ENCODE measurements at places on chromosomes 3 and 15. TPM values are rescaled to one million over a fixed set of nuclear protein-coding genes. Genes with fewer than 3 reads are reported as not detected.

ISLR gene
- not detected for total RNA-seq

TADA3 gene
- 57.0 TPM for total RNA-seq

TM4SF4 gene
- not detected for total RNA-seq

RASA2 gene
- 36.4 TPM for total RNA-seq

PFN2 gene
- 2.7 TPM for total RNA-seq

TRPM1 gene
- not detected for total RNA-seq

DNA sequence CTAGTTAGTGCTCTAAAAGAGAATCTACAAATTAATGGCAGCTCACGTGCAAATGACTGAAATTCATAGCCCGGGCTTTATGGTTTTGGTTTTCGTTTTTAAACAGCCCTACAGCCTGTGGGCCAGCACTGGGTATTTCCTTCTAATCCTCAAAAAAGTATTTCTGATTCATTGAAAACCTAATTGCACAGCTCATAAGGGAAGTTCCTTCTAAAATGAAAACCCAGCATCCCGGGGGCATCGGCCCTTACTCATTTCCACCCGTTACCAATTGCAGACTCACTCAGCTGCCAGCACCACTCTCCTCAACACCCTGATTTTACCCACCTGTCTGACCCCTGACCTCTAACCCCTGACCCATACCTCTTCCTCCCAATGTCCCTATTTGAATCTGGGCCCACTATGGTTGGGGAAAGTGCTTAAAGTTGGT is 59.5 kb upstream of the ZNF148 start:
- no peaks in the 10 kb centered on the region for H3K36me3 ChIP-seq
- H3K27ac ChIP-seq, result no peak overlapping the region
- H3K4me1 ChIP-seq, result no peaks in the 10 kb centered on the region
- no peak for DNase-seq
- no peaks in the 10 kb centered on the region for H3K27me3 ChIP-seq

GRCh38 chr15:29622637-29623036 is 199.6 kb downstream of the TJP1 start:
- H3K27ac ChIP-seq, result no peak overlapping the region
- H3K4me3 ChIP-seq, result no peak overlapping the region
- DNase-seq, result no peak
- H3K36me3 ChIP-seq, result no peaks in the 10 kb centered on the region
- no peaks in the 10 kb centered on the region for H3K27me3 ChIP-seq
- H3K4me1 ChIP-seq, result no peaks in the 10 kb centered on the region

GRCh38 chr3:120177151-120177550 is 82.9 kb upstream of the GSK3B start:
- no peaks in the 10 kb centered on the region for H3K27me3 ChIP-seq
- no peak overlapping the region for H3K27ac ChIP-seq
- H3K36me3 ChIP-seq, result no peaks in the 10 kb centered on the region
- no peak overlapping the region for H3K4me3 ChIP-seq
- H3K4me1 ChIP-seq, result no peaks in the 10 kb centered on the region

DNA sequence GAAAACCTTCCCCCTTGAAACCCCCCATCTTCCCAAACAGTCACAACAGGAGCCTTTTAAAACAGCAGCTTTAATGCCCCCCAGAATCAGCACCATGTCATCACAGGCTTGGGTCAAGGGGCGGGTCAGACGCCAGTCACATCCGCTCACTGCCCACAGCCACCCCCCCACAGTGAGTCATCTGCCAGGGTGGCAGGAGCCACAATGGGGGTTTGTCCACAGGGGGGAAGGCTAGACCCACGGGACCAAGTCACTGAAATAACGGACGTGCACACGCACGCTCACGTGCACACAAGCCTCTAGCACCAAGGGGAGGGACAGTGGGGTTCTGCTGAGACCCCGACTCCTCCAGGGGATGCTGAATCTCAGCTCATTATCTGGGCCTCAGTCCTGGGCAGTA is 441 bp upstream of the UCN2 start:
- H3K36me3 ChIP-seq, result no peaks in the 10 kb centered on the region
- peak; percentile 45 for DNase-seq
- H3K4me3 ChIP-seq, result no peak overlapping the region
- no peak overlapping the region for H3K27ac ChIP-seq
- no peaks in the 10 kb centered on the region for H3K27me3 ChIP-seq

DNA sequence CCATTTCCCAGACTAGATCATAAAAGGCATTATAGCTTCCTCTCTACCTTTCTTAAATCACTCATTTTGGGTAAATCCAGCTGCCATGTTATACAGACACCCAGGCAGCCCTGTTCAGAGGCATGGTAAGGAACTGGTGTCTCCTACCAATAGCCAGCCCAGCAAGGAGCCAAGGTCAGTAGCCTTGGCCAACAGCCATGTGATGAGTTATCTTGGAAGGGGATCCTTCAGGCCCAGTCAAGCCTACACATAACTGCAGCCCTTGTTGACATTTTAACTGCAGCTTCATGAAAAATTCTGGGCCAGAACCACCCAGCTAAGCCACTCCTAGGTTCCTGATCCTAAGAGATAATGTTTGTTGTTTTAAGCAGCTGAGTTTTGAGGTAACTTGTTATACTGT is 29.0 kb upstream of the ZMAT3 start:
- no peak overlapping the region for H3K27ac ChIP-seq
- H3K4me3 ChIP-seq, result no peak overlapping the region
- H3K27me3 ChIP-seq, result no peaks in the 10 kb centered on the region
- H3K4me1 ChIP-seq, result no peaks in the 10 kb centered on the region
- DNase-seq, result no peak

GRCh38 chr15:48623456-48623855 is 22.1 kb downstream of the FBN1 start:
- H3K4me3 ChIP-seq, result no peak overlapping the region
- no peaks in the 10 kb centered on the region for H3K36me3 ChIP-seq
- no peaks in the 10 kb centered on the region for H3K27me3 ChIP-seq
- no peak for DNase-seq
- H3K27ac ChIP-seq, result no peak overlapping the region

DNA sequence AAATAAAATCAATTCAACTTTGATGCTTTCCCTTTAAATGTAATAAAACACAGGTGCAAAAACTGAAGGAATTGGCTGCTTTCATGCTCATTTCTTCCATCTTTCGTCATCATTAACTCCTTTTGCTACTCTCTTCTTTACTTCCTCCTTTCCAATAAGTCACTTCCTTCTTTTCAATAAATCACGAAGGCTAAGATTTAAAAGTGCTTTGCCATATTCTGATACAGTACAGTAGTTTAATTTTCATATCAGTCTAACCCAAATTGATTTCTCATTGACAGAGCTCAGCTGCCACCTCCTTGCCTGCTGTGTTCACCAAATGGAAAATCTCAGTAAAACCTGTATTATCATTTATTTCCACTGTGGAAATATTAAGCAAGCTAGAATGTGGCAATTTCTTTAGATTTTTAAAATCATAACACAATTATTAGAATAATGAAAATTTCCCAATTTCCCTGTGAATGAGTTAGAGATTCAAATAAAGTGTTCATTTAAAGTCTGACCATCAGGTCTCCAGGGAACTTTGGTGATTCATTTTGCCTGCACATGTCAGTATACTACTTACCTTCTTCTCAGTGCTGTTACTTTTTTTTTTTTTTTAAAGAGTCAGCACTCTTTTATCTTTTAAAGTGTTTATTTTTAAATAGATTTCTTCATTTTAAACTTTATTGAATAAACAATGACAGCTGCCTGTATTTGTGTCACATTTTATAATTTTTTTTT is 41.6 kb downstream of the NANOGP8 start:
- no peak overlapping the region for H3K4me3 ChIP-seq
- no peak for DNase-seq
- H3K27ac ChIP-seq, result no peak overlapping the region
- no peaks in the 10 kb centered on the region for H3K27me3 ChIP-seq

DNA sequence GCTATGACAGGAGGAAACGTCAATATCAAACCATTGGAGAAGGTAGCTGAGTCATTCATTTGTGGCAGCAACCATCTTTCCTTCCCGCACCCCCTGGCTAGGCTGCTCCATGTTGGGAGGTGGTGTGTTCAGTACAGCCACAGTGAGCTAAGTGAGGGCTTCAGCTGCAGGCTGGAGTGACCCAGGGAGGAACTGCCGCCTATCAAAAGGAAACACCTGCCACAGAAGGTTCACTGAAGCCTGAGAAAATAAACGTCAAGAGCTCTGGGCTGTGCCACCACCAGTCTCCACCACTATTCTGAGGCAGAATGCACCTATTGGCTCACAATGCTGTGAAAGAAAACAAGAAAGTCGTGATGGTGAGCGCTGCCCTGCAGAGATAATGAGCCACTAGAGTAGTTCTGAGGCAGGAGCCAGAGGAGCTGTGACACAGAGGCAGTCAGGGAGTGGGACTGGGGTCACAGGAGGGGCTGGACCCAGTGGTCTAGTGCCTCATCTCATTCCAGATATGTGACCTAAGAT is 34.8 kb upstream of the CD47 start:
- DNase-seq, result peak; percentile 74
- H3K27ac ChIP-seq, result peak overlapping the region; percentile 75
- peaks cover 77% of the 10 kb centered on the region for H3K4me1 ChIP-seq

DNA sequence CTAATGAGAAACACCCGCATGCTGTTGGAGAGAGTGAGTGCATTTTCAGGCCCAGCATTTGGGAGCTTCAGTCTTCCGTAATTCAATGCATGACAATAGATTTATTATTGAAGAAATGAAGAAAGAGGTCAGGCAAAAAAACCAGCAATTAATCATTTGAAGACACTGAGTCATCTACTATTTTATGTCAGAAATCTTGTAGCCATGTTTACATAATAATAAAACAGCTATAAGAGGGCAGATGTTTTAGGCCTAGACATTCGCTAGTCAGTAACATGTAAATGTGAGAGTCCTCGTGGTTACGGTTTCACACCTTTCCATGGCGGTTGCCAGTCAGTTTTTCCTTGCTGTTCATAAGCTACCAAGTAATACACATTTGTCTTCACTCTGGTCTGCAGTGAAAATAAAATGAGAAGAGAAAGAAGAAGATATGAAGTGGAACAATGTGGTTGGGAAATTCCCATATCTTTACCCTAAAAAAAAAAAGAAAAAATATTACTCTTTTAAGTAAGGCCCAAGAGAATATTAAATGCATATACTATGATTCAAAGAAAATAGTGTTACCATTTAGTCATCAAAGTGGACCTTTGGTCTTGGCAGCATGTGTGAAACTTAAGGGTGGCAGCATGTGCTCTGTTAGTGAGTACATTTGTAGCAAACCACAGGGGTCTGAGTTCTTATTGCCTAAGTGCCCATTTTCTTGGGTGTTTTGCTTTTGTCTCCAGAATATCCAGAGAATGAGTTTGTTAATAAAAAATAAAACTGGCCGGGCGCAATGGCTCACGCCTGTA is 140.5 kb upstream of the TBL1XR1 start:
- H3K27ac ChIP-seq, result no peak overlapping the region
- peak; percentile 48 for DNase-seq
- H3K4me1 ChIP-seq, result peaks cover 19% of the 10 kb centered on the region

- H3K36me3 ChIP-seq, result no peaks in the 10 kb centered on the region
- no peaks in the 10 kb centered on the region for H3K4me1 ChIP-seq
- H3K27me3 ChIP-seq, result no peaks in the 10 kb centered on the region
- DNase-seq, result no peak
- no peak overlapping the region for H3K27ac ChIP-seq
These were observed 26.6 kb upstream of the SLMAP start for GRCh38 chr3:57729334-57730045.

- H3K4me3 ChIP-seq, result no peak overlapping the region
- H3K27me3 ChIP-seq, result no peaks in the 10 kb centered on the region
- no peaks in the 10 kb centered on the region for H3K36me3 ChIP-seq
These were observed 7.2 kb upstream of the TIMP4 start for GRCh38 chr3:12165909-12166308.

DNA sequence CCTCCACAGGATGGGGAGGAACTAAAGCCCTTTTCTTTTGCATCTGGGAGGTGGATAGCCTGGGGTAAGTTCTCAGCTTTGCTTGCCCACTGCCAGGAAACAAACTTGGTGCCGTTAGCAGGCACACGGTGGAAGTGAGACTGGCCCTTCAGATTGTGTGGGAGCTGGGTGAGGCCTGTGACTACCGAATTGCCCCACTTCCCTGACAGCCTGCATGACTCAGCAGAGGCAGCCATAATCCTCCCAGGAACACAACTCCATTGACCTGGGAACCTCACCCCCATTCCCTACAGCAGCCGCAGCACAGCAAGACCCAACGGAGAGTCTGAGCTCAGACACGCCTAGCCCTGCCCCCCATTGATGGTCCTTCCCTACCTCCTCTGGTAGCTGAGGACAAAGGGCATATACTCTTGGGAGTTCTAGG is 282.6 kb downstream of the KLF13 start:
- DNase-seq, result no peak
- no peak overlapping the region for H3K4me3 ChIP-seq
- no peaks in the 10 kb centered on the region for H3K27me3 ChIP-seq
- H3K4me1 ChIP-seq, result no peaks in the 10 kb centered on the region

GRCh38 chr3:67531181-67532101 is 123.0 kb downstream of the SUCLG2 start:
- no peak for DNase-seq
- no peak overlapping the region for H3K27ac ChIP-seq
- H3K27me3 ChIP-seq, result no peaks in the 10 kb centered on the region
- no peak overlapping the region for H3K4me3 ChIP-seq

- H3K27me3 ChIP-seq, result no peaks in the 10 kb centered on the region
- H3K27ac ChIP-seq, result no peak overlapping the region
- H3K4me1 ChIP-seq, result no peaks in the 10 kb centered on the region
- H3K36me3 ChIP-seq, result no peaks in the 10 kb centered on the region
- no peak for DNase-seq
- no peak overlapping the region for H3K4me3 ChIP-seq
These were observed 246.3 kb downstream of the GOLGA6L6 start for GRCh38 chr15:20295238-20295811.

DNA sequence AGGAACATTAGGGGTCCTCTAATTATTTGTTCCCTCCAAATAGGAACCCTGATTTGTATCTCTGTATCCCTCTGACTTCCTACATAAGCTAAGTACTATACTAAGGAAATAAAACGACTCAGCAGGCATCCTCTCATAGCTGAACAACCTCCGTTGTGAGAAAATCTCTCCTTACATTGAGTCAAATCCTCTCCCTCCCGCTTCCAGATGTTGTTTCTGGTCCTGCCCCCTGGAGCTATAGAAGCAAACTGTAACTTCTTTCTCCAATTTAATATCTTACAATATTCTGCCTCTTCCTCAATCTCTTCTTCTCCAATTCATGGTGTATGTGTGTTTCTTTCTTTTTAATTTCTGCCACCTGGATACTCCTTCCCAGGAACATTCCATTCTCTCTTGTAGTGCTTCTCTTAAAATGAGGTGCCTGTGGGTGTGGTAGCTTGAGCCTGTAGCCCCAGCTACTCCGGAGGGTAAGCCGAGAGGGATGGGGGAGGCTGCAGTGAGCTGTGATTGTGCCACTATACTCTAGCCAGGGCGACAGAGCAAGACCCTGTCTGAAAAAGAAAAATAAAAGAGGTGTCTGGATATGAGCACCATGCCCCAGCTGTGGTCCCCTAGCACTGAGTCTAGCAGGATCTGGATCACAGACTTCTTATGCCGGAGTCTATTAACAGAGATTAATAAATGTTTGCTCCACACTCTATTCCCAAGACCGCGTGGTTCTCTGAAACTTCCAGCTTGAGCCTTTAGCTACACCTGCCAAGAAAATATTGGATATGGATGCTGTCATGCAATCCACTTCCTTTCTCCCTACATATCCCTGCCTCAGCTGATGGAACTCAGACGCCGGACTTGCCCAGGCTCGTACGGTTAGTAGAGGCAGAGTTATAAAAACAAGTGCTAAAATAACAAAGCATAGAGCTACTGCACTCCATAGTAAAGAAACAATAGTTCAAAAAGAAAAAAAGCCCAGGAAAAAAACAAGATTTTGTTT is 42.9 kb upstream of the NEO1 start:
- no peaks in the 10 kb centered on the region for H3K4me1 ChIP-seq
- no peaks in the 10 kb centered on the region for H3K27me3 ChIP-seq
- H3K36me3 ChIP-seq, result no peaks in the 10 kb centered on the region

- no peak overlapping the region for H3K27ac ChIP-seq
- peak overlapping the region; percentile 31 for H3K4me3 ChIP-seq
- DNase-seq, result no peak
- H3K36me3 ChIP-seq, result no peaks in the 10 kb centered on the region
- H3K4me1 ChIP-seq, result peaks cover 42% of the 10 kb centered on the region
These were observed 60.4 kb upstream of the CHD2 start for GRCh38 chr15:92839696-92840095.

Measured in CD8-positive, alpha-beta memory T cell (primary cell).